ENCODE measurements at places on chromosomes 16 and 17.

DNA sequence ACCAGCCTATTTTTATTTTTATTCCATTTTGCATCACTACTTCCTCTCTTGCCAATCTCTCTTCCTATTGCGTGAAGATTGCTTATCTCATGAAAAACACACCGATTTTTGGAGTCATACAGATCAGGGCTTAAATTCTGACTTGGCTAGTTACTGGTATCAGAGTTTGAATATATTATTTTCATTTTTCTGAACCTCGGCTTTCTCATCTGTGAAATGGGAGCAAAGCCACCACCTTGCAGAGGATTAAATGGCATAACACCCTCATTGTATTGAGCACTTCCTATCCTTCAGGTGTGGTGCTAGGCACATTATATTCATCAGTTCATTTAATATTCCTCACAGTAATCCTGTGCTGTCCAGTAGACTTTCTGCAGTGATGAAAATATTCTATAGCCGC, 208.8 kb downstream of the HAPSTR1 start:
- no peak for DNase-seq

DNA sequence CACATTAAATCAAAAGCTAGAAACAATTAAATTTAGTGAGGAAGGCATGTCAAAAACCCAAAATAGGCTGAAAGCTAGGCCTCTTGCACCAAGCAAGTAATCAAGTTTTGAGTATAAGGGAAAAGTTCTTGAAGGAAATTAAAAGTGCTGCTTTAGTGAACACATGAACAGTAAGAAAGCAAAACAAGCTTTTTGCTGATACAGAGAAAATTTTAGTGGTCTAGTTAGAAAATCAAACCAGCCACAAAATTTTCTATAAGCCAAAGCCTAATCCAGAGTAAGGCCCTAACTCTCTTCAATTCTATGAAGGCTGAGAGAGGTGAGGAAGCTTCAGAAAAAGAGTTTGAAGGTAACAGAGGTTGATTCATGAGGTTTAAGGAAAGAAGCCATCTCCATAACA, 116.2 kb downstream of the CYB561 start:
- DNase-seq, result no peak

GRCh38 chr17:8318010-8318935, 8.2 kb downstream of the ARHGEF15 start:
- no peak for DNase-seq

GRCh38 chr16:12434567-12434966, 369.1 kb downstream of the CPPED1 start:
- DNase-seq, result no peak

DNA sequence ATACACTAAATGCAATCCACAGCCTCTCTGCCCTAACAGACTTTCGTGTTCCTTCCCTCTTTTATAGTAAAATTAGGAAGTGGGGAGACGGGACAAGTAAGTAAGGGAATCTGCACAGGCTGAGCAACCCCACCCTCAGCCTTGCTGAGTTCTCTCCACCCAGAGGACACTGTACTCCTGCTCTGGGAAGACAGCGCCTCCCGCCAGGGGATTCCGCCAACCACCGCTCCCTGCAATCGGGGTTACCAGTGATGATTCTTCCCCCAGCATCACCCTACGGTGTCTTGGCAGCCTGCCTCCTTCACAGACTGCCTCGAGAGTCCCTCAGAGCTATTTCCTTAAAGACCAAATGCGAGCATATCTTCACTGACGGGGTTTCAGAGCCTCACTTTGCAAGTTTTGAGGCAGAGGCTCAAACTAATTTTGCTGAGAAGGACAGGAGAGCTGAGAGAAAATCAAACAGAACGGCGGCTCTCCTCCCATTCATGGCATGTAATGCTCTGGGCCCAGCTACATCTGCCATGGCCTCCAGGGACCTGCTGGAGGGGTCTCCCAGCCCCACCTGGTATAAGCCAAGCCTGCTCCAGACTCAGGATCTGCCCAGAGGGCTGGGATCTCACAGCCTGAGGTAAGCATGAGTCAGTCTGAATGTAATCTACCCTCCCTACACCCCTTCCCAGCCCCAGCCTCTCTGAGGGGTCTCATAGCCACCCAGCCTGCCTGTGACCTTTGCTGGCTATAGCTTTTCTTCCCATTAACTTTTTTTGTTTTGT, 22.7 kb upstream of the ASGR2 start:
- no peak for DNase-seq

DNA sequence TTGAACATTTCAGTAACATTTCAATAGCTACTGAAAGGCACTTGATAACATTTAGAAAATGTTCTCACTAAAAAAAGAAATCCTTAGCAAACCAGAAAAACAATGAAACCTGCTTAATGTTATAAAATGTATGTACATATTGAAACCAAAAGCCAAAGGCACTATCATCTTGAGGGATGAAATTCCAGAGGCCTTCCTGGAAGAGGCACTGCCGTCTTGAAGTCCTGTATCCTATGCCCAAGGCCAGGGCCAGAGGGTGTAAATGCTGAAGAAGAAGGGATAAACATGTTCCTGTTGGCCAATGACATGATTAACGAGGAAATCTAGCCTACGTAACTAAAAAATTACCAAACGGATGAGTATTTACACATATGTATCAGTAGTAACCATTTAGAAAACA, 57.0 kb upstream of the DNAH17 start:
- DNase-seq, result no peak

- DNase-seq, result peak; percentile 68
Observed at GRCh38 chr17:1920948-1921351, 91.1 kb downstream of the RPA1 start.

GRCh38 chr17:63621229-63621683, 961 bp upstream of the MAP3K3 start:
- DNase-seq, result no peak

DNA sequence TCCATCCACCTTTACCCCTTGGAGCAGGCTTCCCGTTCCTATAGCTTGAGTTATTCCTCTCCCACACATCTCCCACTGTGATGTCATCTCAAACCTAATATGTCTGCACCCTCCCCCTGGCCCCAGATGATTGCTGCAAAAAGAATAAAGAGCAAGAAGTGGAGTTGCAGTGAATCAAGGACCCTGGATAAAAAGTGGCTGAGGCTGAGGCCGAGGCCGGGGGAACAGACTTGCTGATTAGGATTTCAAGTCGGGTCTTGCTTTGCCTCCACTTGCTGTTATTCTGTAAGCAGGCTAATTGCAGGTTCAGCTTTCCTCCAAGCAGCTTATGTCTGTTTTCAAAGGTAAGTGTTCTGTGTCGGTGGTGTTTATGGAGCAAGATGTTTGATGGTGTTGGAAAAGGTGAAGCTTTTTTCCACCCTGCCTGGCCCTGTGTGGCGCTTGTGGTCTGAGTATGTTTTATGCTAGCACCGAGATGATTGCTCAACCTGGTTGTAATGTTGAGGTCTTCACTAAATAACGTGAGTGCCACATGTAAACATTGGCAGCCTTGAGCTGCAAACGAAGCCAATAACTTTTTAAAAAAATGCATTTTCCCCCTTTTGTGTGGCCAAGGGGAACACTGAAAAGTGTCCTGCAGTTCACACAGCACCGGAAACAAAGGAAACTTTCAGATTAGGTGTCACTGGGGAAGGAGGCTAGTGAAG, 15.4 kb downstream of the HS3ST3B1 start:
- no peak for DNase-seq

GRCh38 chr17:2212400-2212981, 91.1 kb downstream of the SMG6 start:
- DNase-seq, result no peak

GRCh38 chr16:56864960-56865359, at the start of gene SLC12A3:
Gene SLC12A3 (plus strand): TSS chr16:56865207. CDS start chr16:56865236, 29 bp downstream.
- no peak for DNase-seq

All from caudate nucleus (tissue), 63 donors.